ENCODE measurements at places on chromosomes 4 and X.
A peak's percentile ranks its signal among the peaks of the same experiment; 100 is the strongest.

GRCh38 chrX:3461397-3462165, 115.1 kb upstream of the MXRA5 start:
- no peak for DNase-seq

GRCh38 chrX:150574559-150575418, 6.4 kb downstream of the MTM1 start:
- peak; percentile 21 for DNase-seq

DNA sequence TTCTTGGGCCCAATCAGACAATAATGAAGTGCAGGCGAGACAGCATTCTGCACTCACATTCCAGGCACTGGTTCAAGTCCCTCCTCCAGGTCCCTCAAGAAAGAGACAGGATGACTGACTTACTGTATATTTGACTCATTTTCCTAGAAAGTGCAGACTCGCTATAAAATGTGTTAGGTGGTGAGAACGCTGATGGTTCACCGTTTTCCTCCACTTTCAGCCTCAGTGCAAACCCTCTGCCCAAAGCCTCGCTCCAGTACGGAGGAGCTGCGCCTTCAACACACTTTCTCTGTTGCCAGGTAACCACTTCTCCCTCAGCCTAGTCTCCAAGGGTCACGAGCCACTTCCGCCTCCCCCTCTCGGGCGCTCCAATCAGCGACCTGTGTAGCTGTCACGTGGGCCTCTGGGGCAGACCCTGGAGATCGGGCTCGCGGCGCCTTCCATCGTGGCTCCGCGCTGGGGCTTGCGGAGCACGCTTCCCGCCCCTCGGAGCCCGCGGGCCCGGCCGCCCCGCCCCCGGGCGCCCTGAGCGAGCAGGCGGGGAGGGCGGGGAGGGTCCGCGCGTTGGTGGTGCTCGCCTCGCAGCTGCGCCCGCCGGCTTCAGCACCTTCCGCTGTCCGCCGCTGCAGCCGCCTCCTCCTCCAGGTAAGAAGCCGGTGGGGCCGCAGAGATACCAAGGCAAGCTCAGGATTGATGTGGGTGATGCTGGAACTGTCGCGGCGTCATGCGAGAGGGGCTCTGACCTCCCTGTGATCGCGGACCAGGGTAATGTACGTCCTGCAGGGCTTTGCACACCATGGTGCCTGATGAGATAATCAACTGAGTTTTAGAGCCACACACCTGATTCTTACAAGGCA, at the start of gene WDR17:
TSS of gene WDR17 (plus strand) at position 407 of the 857 bp plus-strand sequence. CDS start 45,740 bp downstream, outside the sequence.
- DNase-seq: peak; percentile 83

- no peak for DNase-seq
Observed at GRCh38 chr4:64417974-64418373, 8.7 kb upstream of the TECRL start.

GRCh38 chr4:159505266-159505975, 402.5 kb downstream of the RAPGEF2 start:
- DNase-seq: no peak

- DNase-seq: no peak
Observed at GRCh38 chrX:117568238-117568637, 548.4 kb downstream of the KLHL13 start.

DNA sequence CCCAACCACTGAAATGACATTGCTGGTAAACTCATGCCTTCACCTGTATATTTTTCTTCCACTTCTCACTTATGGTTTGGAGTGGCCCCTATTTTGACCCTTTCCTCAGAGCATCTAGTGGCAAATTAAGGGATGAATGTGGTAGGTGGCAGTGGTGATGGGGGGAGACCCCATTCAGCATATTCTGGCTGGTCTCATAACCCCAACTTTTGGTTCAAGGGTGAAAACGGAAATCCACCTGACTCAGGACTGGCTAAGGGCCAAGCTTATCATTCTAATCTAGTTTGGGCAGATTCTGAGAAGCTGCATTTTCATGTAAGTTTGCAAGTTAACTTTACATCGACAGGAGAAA, 47.0 kb upstream of the NSUN7 start:
- no peak for DNase-seq

DNA sequence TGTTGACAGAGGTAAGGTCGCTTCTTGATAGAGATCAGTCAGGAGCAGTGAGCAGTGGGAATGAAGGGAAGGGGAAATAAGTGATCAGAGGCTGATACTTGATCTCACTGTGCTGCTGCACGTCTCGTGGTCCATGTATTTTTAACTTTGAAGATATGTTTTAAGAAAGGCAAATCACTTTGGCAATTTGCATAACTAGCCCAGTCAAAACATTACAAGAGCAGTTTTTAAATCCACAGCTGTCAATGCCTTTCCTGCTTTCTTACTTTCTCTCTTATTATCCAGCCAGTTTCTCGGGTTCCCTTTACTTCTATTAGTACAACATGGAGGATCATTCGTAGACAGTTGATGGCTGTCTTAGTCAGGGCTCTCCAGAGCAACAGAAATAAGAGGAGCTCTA, 472.8 kb downstream of the TMA16 start:
- DNase-seq: no peak

DNA sequence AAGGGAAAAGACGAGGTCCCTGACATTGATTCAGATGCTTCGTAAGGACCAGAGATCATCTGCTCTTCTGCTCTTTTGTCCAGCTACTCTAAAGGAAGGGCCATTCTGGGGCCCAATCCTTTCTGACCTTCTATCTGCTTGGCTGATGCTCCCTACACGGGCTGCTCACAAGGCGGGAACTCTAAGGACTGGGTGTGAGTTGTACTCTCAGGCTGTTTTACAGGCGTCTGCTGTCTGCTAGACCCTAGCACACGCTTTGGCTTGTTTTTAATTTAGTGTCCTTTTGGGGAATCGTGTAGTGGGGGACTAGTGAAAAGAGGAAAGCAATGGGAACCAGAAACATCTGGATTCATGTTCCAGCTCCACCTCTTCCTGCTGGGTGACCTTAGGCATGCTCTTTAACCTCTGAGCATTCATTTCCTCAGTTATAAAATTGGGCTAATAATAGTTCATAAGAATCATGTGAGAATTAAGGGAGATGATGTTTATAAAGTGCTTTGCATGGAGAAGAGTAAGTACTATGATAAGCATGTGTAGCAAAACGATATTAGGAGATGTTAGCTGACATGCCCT, 53.1 kb downstream of the CASP3 start:
- no peak for DNase-seq

- DNase-seq: no peak
Observed at GRCh38 chr4:141170671-141171070, 37.4 kb upstream of the RNF150 start.

- no peak for DNase-seq
Observed at GRCh38 chr4:123121241-123121907, 199.0 kb upstream of the NUDT6 start.

DNA sequence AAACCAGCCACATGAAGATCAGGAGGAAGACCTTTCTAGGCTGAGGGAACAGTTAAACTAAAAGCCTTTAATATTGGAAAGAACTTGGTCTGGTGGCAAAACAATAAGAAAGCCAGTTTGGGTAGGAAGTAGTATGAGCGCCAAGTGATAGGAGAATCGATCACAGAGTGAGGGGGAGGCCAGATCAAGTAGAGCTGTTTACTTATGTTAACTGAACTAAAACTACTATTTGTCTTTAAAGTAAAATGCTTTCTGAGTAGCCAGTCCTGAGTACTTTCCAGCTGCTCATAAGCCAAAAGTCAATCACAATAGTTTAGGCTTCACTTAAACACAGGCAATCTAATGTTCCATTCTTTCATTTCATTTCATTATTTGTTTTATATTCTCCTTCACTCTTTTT, 62.8 kb upstream of the RPA4 start:
- no peak for DNase-seq

DNA sequence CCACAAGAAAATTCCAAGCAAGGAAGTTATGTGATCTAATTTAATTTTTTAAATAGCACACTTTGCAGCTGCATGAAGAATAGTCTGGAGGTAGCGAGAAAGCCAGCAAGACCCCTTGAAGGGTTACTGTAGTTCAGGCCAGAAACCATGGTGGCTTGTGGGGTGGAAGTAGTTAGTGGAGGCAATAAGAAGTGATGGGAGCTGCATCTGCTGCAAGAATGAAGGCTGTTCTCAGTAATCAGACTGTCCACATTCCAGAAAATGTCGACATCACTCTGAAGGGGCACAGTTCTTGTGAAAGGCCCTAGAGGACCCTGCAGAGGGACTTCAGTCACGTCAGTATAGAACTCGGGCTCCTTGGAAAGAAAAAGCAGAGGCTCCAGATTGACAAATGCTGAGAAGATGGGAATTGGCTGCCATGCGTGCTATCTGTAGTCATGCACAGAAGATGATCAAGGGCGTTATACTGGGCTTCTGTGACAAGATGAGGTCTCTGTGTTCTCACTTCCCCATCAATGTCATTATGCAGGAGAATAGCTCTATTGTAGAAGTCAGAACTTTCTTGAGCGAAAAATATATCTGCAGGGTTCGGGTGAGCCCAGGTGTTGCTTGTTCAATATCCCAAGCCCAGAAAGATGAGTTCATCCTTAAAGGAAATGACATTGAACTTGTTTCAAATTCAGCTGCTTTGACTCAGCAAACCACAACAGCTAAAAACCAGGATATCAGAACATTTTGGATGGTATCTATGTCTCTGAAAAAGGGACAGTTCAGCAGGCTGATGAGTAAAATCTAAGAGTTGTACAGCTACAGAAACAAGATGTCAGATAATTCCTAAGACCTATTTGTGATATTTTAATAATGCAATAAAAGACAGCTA, 254.2 kb downstream of the CBR4 start:
- DNase-seq: no peak
